Pulmonary artery endothelial cell (primary cell): ENCODE measurements at places on chromosomes 7 and 10. TPM values are rescaled to one million over a fixed set of nuclear protein-coding genes. Genes with fewer than 3 reads are reported as not detected.

The FGFR2 gene
- 0.20 and 0.25 TPM in 2 replicates for total RNA-seq

The GIMAP7 gene
- total RNA-seq, result 48.7 and 72.0 TPM in 2 replicates

The NACAD gene
- total RNA-seq, result 0.59 and 0.85 TPM in 2 replicates

The MMRN2 gene
- 355 and 372 TPM in 2 replicates for total RNA-seq

The GHRHR gene
- total RNA-seq, result not detected in 2 replicates

The OR2A1 gene
- 0.07 TPM in 1 of 2 replicates, not detected in the other for total RNA-seq

The AZGP1 gene
- not detected in 2 replicates for total RNA-seq

The SEMA4G gene
- total RNA-seq, result 0.60 and 0.79 TPM in 2 replicates

The FXYD4 gene
- not detected in 2 replicates for total RNA-seq

The CXCL12 gene
- 0.40 and 2.0 TPM in 2 replicates for total RNA-seq

The SPAM1 gene
- total RNA-seq, result not detected in 2 replicates

The CAV2 gene
- total RNA-seq, result 239 and 270 TPM in 2 replicates

The SEMA3D gene
- total RNA-seq, result 0.95 and 1.8 TPM in 2 replicates

The CALCR gene
- total RNA-seq, result not detected in 2 replicates

The CPN1 gene
- not detected in 2 replicates for total RNA-seq

The SNX13 gene
- total RNA-seq, result 26.6 and 29.1 TPM in 2 replicates

The WEE2 gene
- total RNA-seq, result not detected in 2 replicates

The DIP2C gene
- total RNA-seq, result 1.8 and 5.1 TPM in 2 replicates

The CALHM1 gene
- not detected in 2 replicates for total RNA-seq

The STRA8 gene
- total RNA-seq, result not detected in 2 replicates

The PON1 gene
- not detected in 2 replicates for total RNA-seq
